Activated CD4-positive, alpha-beta T cell treated with anti-CD3 and anti-CD28 coated beads, Interleukin-2, amount 50 U/mL, for 16 hours (primary cell): ENCODE measurements at places on chromosomes 4 and X.

DNA sequence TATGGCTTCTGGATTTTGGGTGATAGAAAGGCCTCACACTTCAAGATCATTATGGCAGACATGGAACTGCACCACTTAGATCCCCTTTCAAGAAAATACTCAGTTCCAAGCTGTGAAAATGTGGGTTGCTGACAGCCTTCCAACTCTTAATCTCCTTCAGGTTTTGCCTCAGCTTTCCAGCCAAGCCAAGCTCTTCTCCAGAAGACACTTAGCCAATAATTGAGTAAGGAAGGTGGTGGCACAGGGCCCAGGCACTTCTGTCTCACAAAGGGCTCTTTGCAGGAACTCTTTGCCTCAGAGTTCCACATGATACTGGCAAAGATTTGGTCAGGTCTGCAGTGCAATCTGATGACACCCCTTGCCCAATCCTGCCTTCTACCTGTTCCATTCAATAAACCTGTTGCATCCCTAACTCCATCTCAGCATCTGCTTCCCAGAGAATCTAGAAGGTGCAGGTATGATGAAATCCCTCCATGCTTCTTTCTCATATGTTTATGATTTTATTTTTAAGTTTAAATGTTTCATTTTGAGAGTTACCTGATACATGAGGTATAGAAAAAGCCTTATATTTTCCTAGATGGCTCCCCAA is 30.6 kb downstream of the ANXA5 start:
- no peak for DNase-seq

DNA sequence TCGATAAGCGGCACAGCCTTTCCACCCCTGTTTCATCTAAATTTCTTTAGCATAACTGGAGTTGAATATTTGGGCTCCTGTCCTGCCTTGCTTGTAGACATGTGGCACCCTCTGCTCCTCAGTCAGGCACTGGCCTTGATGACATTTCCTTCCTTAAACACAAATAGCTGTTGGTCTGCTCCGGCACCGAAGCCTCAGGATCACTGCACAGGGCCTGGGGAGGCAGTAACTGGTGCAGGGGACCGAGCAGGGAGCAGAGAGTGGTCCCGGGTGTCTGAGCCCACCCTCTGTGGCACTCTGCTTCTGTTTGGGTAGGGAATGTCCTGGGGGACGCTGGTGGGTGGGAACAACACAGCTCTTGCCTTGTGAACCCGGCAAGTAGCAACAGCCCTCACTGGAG is 13.6 kb downstream of the RGS12 start:
- DNase-seq: no peak

GRCh38 chr4:3013839-3014350 is 50.5 kb downstream of the GRK4 start:
- DNase-seq: peak; percentile 86

- DNase-seq: no peak
Measured at GRCh38 chr4:14196131-14196530, 568.6 kb upstream of the BOD1L1 start.

GRCh38 chr4:71258323-71258722 is 80.5 kb upstream of the SLC4A4 start:
- no peak for DNase-seq

GRCh38 chr4:14441561-14441960 is 560.7 kb upstream of the CPEB2 start:
- no peak for DNase-seq

DNA sequence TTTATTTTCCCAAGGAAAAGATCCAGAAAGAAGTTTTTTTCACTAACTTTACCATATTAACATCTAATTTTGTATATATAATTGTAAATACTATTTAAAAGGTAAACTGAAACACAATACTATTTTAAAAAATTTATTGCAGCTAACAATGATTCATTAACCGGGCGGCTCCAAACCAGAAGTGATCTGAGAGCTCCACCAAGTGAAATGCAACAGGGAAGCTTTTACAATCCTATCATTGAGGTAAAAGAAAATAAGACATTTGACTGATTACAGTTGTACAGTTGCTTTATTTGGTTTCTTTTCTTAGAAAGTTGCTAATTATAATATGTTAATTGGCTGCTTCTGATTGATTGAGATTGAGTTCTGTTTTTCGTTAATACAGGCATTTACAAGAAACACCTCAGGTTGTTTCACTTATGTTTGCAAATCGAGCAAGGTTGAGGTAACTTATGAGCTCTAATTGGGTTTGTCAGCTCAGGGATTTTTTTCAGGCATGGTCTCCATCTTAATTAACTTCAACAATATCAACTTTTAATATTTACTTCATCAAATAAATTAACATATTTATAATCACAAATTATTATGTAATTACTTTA is 220.2 kb upstream of the UGT8 start:
- DNase-seq: no peak

DNA sequence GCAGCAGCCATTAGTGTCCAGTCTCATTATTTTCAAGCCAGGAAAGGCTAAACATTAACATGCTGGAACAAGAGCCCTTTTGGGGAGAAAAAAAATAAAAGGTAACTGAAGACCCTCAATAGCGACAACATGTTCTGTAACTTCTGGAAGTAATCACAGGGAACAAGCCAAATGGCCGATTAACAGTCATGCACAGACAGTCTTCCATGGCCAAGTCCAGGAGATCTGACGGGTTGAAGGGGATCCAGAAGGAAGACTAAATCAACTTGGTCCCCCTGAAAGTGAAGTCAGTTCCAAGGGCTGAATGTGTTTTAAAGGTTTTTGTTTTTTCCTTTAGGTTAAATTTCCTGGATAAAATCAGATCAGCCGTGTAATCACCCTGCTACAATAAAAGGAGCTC is 52.5 kb downstream of the LNX1 start:
- no peak for DNase-seq

DNA sequence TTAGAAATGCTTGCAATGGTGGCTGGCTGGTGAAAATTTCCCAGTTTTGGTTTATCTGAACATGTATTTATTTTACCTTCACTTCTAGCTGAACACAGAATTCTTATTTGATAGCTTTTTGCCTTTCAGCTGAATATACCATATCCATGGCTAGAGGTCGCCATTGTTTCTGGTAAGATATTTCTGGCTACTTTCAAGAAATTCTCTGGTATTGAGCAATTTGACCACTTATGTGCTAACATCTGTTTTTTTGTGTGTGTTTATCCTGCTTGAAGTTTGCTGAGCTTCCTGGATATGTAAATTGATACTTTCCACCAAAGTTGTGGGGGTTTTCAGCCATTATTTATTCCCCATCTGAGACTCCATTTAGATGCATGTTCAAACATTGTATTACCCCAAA is 75.4 kb downstream of the FBXW7 start:
- DNase-seq: peak; percentile 45

- DNase-seq: no peak
Measured at GRCh38 chr4:113849771-113850170, 88.2 kb upstream of the CAMK2D start.

- no peak for DNase-seq
Measured at GRCh38 chr4:58587856-58588255, 1477.7 kb upstream of the IGFBP7 start.
